ENCODE measurements at places on chromosomes 16 and 17.

DNA sequence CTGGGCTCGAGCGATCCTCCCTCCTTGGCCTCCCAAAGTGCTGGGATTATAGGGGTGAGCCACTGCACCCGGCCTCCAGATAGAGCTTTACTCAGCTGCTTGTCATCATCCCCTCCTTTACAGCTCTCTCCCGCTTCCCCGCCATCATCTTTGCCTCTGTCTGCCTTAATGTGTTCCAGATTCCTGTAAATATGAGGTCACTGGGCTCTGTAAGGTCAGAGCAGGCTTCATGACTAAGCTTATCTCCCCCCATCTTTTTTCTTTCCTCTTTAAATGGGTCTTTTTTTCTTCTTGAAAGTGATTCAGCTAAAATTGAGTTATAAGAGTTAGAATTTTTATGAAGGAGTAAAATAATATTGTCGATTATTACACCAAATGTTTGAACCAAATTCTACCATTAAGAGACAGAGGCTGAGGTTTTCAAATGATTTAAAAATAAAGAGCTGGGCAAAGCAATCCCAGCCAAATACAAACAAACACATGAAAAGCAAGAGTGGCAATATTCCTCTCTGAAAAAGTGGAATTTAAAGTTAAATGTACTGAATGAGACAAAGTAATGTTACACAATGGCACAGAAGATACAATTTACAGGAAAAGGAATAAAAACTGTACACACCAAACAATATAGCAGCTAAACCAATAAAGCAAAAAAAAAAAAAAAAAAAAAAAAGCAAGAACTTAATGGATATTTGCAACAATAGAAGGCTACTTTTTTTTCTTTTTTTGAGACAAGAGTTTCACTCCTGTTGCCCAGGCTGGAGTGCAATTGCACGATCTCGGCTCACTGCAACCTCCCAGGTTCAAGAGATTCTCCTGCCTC, 62.1 kb downstream of the CRISPLD2 start:
- DNase-seq: no peak

GRCh38 chr17:56690441-56691291, 97.2 kb downstream of the NOG start:
- DNase-seq: no peak

DNA sequence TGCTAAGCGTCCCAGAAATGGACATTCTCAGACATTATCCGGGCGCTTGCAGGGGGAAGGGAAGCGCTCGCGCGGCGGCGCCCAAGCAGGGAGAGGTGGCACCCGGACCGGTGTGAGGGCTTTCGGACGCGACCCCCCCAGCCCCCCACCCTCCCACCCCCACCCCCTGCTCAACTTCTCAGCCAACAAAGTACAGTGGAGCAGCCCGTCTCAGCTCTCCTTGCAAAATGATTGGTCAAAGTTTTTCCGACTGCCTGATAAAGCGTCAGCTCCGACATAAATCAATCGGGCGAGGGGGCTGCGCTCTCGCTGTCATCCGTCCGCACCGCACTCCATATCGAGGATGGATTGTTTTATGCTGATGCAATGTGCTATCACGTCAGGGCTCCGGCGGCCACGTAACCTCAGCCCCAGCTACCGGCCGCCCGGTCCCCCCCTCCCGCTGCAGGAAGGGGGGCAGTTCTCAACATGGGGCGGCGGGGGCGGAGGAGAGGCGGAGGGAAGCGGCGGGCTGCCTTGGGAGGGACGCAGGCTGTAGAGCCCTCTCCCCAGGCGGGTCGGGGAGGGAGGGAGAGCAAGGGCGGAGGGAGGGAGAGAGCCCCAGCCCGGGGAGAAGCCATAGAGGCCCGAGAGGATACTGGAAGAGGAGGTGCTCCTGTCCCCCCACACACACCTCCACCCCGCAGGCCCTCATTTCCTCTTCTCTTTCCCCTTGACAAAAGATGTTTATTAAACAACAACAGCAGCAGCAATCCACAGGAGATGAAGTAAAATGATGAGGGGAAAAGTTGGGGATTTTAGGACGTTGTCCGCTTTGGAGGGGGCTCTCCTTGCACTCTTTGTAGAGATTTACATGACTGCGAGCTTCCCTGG, at the start of gene HOXB9:
Gene HOXB9, minus strand, starts transcription at position 114 of the 873 bp plus-strand sequence. Its CDS starts 89 bp downstream, at position 25.
- DNase-seq: no peak

DNA sequence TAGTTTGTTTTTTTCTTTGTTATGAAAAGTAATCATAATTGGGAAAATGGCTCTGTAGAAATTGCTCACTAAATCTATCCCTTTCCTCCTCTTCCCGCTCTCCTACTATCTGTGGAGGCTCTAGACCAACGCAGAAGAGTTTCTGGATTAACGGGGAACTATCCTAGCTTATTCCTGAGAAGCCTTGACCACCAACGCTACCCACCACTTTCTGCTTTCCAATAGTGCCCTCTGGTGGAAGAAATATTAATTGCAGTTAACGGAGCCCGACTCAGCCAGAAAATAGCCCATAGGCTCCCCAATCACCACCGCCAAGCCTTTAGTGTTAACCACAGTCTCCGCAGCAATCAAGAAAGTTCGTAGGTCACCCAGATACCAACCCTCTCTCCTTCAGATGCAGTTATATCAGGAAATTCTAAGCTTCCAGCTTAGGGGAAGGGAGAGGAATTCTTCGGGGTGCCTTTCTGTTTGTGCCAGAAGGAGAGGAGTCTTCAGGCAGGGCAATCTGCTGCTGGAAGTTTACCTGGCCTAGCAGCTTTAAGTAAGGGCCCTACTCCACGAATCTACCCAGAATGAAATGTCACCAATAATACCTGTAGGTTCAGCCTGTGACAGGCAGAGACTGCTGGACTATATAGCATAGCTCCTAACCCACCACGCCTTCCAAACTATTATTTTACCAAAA, 23.0 kb upstream of the NSRP1 start:
- no peak for DNase-seq

DNA sequence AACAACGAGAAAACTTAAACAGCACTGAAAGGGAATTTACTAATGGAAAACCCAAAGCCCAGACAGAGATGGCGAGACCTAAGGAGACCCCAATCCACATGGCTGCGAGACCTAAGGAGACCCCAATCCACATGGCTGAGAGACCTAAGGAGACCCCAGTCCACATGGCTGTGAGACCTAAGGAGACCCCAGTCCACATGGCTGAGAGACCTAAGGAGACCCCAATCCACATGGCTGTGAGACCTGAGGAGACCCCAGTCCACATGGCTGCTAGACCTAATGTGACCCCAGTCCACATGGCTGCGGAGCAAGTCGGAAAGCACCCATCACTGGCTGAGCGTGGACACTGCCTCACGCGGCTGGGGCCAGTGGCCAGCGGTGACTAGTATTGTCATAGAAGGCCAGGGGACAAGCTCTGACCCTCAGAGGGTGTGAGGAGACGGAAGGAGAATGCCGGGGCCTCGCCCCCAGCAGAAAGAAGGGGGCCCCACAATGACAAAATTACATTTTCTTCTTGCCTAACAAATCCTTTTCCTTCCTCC, 241.8 kb downstream of the C16orf95 start:
- DNase-seq: no peak

DNA sequence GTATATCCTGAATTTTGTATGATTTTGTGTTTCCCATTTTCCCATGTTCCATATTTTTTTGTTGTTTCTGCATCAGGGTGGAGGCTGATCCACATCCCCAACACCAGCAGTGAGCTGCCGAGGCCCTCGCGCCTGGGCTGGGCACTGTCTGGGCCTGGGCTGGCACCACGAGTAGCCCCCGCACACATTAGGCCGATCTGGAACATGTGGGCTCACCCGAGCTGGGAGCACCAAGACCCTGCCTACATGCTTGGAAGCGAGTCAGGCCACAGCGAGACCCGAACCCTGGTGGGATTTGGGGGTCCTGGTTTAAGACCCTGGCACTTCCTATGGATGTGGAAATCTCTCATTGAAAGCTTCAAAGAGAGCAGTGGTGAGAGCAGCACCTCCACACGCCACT, 8.5 kb downstream of the KCTD5 start:
- no peak for DNase-seq

GRCh38 chr17:30401097-30401496, 22.4 kb downstream of the CPD start:
- no peak for DNase-seq

GRCh38 chr16:27289669-27290068, 21.1 kb upstream of the NSMCE1 start:
- no peak for DNase-seq

DNA sequence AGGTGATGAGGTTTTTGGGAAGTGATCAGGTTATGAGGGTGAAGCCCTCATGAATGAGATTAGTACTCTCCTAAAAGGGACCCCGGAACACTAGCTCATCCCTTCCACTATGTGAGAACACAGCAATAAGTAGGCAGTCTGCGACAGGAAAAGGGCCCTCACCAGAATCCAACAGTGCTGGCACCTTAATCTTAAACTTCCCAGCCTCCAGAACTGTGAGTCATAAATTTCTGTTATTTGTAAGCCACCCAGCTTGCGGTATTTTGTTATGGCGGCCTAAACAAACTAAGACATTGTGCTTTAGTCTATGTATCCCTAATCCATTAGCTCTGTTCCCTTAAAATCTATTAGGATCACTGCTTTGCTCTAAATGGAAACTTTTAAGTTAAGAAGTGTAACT, 8.5 kb downstream of the SLFN12 start:
- no peak for DNase-seq

- DNase-seq: no peak
These were observed 4.4 kb downstream of the MAP3K3 start for GRCh38 chr17:63626551-63627180.

GRCh38 chr17:37842401-37842800, 81.8 kb upstream of the TBC1D3K start:
- DNase-seq: no peak

DNA sequence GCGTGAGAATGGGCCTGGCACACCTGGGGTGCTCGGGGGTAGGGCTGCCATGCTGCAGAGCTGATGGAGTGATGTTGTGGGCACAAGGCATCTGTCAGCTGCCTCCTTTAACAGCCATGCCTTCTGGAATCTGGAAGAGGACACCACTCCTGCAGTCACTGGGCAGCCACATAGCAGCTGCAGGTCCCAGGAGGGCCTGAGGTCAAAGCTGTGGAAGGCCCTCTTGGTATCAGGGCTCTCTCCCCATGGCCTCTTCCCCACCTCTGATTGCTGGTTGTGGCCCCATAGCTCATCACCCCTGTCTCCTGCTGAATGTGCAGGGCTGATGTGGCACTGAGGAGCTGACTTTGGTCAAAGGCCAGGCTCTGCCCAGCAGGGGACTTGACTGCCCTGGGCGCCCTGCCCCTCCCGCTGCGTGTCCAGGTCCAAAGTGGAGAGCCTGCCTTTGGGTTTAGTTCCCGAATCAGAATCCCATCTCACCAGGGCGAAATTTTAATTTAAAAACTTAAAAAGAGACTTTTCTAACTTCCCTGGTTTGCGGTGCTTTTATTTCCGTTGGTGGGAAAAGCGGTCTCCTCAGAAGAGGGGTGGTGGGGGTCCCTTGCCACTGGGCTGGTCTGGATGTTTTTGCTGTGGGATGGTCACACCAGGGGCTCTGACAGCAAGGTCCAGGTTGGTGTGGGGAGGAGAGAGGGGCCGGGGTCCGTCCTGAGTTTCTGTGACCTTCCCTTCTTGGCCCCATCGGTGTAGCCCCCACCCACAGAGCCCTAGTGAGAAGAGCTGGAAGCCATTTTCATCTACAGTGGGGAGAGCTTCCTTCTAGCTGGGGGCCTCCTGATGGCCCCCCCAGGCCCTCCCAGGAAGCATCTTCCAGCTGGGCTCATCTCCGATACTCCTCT, 5.9 kb downstream of the UBALD2 start:
- DNase-seq: no peak

DNA sequence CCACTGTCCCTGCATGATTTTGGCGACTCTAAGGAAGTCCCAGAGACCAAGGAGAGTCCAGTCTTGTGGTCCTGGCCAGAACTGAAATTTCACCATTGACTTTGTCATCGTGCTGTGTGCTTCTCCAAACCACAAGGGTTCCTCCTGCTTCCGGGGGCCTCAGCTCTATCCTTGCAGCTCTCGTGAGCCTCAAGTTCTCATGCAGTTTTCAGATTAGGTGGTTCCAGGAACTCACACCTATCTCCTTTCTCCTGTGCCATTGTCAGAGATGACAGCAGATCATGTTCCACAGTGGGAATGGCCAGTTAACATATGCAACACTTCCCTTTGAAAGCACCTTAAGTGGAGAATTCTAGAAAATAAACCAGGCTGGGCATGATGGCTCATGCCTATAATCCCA, 97.9 kb upstream of the CRHR1 start:
- no peak for DNase-seq

DNA sequence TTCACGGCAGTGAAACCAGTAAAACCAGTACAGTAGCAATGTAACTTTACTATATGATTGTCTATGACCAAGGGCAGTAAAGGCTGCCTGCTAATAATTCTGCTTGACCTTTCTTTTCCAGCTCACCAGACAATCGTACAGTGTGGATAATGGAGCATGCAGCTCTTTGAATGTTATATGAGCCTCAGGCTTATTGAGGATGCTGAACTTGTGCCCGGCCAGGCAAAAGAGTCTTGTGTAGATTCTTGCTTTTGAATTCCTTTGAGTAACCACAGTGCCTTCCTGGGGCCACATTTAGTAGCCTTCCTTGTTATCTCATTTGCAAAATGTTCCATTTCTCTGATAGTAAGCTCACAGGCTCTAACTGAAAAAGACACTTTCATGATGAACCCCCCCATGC, 131.8 kb downstream of the CDH11 start:
- DNase-seq: no peak

DNA sequence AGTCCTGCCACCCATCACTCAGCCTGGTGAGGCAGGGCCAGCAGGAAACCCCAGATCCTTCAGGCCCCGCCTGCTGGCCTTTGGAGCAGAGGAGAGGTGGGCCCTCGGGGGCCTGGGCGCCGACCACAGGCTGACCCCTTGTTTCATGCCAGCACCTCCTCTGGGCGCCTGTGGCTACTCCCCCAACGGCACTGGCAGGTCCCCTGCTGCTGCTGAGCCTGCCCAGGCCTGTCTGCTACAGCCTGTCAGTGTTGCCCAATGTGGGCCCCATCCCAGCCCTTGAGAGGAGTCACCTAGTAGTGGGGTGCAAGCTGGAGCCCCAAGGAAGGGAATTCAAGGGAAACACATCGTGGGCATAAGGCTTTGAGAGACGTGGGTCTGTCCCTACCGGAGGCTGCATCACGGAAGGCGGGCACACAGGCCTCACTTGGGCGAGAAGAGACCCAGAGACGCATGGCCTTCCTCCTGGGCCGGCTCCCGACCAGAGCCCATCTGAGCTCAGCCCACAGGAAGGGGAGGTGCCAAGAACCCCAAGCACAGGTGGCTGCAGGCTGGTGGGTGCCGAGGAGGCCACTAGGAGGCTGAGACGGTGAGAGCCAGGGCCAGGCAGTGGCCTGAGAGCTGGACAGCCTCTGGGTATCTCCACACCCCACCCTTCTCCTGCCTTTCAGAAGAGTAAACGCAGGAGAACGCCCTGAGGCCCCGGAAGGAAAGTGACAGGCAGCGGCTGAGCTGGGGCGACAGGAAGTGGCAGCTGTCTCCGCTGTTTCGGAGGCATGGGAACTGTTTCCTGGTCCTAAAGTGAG, 8.0 kb upstream of the FASN start:
- no peak for DNase-seq

All from cortex of kidney (tissue), 1 donor.